ENCODE measurements at places on chromosomes 12 and 14.

DNA sequence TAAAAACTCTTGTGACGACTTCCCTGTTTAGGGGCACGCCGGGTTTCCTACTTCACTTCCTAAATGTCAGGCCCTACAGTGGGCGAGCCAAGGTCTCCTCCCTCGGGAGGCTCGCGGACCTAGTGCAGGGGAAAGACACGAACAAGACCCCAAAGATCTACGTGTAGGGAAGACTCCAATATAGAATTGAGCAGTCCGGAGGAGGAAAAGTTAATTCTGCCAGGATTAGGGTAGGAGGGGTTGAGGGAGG is 564 bp downstream of the ATXN3 start:
- no peak for DNase-seq

DNA sequence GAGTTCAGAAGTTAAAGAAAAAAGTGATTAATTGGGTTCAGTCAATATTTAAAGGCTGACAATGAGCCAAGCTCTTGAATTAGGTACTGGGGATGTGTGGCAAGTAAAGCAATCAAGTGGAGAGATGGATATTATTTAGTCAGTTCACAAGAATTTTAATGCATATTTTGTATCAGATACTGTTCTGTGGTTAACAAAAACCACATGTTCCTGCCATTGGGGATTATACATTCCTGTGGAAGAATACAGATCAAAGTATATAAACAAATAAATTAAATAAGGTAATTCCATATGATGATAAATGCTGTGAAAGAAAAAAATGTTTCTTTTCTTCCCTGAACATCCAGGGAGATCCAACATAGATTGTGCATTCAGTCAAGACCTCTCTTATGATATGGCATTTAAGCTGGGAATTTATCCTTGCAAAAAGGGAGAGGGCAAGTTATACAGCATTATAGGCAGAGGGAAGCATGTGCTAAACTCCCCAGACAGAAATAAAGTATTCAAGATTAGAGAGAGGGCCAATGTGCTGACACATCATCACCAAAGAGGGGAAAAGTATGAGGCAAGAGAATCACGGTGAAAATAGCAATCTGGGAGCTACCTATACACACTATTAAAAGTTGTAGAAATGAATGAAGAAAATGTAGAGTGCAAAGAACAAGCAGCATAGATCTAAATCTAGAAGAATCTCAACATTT is 17.6 kb upstream of the A2M start:
- no peak for DNase-seq

GRCh38 chr12:66194122-66194521 is 5.1 kb downstream of the IRAK3 start:
- no peak for DNase-seq

GRCh38 chr12:82524641-82525040 is 162.1 kb upstream of the TMTC2 start:
- no peak for DNase-seq

GRCh38 chr12:92551210-92551609 is 151.6 kb upstream of the PLEKHG7 start:
- DNase-seq: no peak

DNA sequence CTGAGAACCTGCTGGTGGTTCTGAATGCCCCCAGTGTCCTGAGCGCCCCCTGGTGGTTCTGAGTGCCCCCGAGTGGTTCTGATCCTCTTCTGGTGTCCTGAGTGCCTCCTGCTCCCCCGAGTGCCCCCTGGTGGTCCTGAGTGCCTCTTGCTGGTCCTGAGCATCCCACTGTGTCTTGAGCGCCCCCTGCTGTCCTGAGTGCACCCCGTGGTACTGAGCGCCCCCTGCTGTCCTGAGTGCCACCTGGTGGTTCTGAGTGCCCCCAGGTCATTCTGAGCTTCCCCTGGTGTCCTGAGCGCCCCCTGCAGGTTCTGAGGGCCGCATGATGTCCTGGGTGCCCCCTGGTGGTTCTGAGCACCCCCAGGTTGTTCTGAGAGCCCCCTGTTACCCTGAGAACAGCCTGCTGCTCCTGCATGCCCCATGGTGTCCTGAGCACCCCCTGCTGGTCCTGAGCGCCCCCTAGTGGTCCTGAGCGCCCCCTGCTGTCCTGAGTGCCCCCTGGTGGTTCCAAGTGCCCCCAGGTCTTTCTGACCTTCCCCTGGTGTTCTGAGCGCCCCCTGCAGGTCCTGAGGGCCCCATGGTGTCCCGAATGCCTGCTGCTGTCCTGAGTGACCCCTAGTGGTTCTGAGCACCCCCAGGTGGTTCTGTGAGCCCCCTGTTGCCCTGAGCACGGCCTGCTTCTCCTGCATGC is 1165.4 kb downstream of the TMEM121 start:
- peak; percentile 50 for DNase-seq

DNA sequence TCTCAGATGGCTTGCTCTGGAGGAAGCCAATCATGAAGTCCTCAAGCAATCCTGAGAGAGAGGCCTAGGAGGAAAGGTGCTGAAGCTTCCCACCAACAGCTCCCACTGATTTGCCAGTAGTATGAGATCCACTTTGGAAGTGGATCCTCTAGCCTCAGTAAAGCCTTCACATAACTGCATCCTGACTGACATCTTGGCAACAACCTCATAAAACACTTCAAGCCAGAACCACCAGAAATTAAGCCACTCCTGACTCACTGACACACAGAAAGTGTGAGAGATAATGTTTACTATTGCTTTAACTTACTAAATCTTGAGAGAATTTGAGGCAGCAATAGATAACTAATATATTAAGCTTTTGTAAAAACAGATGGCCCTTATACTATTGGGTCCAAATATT is 11.7 kb upstream of the TMX1 start:
- DNase-seq: no peak

DNA sequence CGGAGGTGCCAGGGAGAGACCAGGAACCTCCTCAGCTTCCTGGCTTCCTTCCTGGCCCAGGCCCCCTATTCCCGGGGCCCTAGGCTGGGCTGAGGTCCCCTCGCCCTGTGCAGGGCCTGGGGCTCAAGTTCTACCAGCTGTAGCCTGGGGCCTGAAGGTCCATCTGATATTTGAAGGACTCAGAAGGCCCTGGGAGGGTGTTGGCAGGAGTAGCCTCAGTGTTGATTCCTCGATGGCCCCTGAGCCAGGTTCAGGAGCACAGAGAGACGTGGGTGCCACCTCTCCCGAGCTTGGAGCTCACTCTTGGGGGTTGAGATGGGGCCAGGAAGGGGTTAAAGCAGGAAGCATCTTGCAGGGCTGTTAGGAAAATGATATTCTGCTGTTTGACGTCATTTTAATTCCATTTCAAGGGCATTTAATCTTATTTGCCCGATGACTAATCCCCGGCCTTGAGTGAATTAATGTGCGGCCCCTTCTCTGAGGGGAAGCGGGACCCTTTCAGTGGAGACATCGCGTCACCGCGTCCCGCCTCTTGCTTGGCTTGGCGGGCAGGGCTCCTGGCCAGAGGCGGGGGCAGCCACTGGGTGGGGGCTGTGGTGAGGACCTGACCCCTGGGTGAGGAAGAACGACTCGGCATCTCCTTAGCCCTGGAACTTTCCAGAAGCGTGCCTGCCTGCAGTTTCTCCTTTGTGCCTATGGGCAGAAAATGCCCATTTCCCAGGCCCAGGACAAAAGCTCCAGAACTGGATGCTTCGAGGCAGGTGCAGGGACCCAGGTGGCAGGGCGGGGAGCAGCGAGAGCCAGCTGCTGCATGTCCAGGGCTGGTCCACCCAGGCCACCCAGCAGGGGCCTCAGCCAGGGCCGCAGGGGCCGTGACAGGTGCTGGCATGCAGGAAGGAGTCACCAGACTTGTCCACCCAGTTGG is 158.3 kb downstream of the KIF26A start:
- DNase-seq: no peak

GRCh38 chr12:47079981-47080724 is 394 bp upstream of the AMIGO2 start:
- no peak for DNase-seq

GRCh38 chr12:114769634-114770033 is 85.7 kb upstream of the TBX3 start:
- no peak for DNase-seq

- DNase-seq: no peak
Observed at GRCh38 chr12:26091822-26092221, 33.0 kb downstream of the BHLHE41 start.

DNA sequence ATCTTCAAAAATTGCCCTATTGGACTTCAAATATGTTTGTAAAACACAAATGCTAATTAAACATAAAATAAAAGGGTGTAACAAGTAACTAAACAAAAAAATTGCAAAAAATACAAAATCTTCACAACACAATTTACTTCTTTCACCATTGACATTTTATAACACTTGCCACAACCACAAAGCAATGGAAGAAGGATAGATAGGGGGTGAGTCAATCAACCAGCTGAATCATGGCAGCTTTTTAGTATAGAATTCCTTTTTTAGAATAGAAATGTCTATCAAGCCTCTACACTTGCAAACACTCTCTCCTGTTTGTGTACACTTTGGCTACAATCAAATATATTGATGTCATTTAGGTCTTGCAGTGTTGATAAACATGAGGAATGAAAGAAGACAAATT is 232.7 kb downstream of the SLC16A7 start:
- DNase-seq: no peak

GRCh38 chr14:86088156-86088555 is 558.2 kb downstream of the FLRT2 start:
- no peak for DNase-seq

DNA sequence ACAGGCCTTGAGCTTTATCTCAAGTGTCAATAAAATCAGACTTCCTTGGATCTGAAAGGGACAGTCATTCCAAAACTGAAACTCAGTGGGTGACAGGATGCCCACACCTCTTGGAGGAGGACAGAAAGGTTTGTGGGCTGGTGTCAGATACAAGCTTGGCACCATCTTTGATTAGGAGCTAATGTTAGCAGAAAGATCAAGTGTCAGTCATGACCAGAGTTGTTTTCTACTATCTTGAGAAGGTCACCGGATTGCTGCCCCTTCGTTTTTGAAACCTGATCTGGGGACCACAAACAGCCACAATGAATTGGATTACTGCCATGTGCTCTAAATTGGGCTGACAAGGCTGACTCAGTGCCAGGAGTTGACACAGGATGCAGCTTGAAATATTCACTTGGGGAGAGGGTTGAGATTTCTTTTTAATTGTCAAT is 88.3 kb downstream of the OTOGL start:
- no peak for DNase-seq

- no peak for DNase-seq
Observed at GRCh38 chr12:43312991-43313505, 239.0 kb downstream of the ADAMTS20 start.

DNA sequence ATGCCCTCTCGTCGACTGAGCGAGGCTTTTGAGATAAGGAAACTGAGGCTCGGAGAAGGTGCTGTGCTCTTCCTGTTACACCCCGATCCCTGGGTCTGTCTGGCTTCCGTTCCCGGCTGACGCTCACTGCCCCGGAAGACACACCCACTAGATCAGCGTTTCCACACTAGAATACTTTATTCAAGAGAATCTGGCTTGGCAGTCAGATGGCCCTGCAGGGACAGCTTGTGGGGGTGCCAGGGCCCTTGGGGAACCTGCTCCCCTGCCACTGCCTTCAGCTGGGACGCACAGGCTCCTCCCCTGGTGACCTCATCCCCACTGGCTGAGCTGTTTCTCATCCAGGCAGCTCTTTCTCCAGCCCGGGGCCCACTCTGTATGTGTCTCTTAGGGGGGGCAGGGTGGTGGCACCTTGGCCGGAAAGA is 13.7 kb downstream of the PGF start:
- no peak for DNase-seq

GRCh38 chr14:106530423-106531107 is 1004.2 kb downstream of the TMEM121 start:
- DNase-seq: no peak

DNA sequence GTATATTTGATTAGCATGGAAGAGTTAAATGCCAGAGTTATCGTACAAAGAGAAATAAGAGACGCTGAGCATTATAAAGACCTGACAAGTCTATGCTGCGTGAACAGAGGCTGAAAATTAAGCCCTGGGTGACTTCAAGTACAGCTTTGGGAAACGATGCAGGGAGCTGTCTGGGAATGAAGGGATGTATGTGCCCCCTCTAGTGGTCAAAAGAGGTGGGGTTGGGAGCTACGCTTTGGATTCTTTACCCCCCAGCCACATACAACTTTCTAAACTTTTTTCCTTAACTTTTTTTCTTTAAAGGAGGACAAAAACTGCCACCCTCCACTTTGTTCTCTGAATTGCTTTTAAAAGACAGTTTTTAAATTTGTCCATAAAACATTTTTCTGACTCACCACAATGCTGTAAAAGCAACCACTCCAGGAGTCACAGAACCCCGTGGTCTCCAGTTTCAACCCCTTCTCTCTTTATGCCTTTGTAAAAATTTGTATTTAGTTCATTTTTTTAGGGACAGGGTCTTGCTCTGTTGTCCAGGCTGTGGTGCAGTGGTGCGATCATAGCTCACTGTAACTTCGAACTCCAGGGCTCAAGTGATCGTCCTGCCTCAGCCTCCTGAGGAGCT is 59.4 kb downstream of the ZNF664 start:
- no peak for DNase-seq

DNA sequence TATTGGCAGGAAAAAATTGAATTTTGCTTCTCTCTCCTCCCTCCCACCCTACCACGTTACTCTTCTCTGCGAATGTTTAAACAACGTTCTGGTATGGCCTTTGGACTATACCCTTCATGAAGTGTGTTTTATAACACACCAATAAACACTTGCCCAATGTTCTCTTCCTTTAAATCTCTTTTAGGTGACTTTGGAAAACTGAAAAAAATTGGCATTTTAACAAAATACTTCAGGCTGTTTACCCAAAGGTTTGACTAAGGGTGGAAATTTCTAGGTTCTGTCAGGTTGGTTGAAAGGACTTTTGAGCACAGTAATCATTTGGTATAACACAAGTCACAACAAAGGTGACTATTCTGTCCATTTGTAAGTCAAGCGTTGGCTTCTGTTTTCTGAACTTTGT is 446.8 kb downstream of the AEBP2 start:
- DNase-seq: no peak

GRCh38 chr14:101075025-101075800 is 171.7 kb upstream of the RTL1 start:
- DNase-seq: no peak

- no peak for DNase-seq
Observed at GRCh38 chr12:80848858-80849257, 88.9 kb downstream of the LIN7A start.

GRCh38 chr12:97575403-97576193 is 113.0 kb downstream of the RMST start:
- no peak for DNase-seq

DNA sequence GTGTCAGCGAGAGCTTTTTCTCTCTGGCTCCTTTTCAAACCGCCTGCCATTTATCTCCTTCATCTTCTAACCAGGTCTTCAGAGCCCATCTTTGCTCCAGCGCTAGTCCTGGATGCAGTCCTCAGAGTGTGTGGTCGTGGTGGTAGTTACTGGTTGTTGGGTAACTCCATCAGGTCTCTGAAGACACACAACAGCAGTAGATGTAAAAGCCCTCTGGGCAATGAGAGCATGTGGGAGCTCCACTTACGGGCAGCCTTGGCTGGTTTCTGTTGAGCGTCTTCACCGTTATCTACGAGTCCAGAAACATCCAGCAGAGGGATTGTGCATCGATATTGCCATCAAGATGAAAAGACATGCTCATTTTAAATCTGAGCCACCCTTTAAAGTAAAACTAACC is 61.2 kb downstream of the FBXL14 start:
- no peak for DNase-seq

GRCh38 chr12:3775385-3776035 is 22.6 kb upstream of the CRACR2A start:
- DNase-seq: no peak
